ENCODE measurements at places on chromosomes 3 and 15.

GRCh38 chr3:51243924-51244323, 141.2 kb upstream of the MANF start:
- DNase-seq, result no peak

DNA sequence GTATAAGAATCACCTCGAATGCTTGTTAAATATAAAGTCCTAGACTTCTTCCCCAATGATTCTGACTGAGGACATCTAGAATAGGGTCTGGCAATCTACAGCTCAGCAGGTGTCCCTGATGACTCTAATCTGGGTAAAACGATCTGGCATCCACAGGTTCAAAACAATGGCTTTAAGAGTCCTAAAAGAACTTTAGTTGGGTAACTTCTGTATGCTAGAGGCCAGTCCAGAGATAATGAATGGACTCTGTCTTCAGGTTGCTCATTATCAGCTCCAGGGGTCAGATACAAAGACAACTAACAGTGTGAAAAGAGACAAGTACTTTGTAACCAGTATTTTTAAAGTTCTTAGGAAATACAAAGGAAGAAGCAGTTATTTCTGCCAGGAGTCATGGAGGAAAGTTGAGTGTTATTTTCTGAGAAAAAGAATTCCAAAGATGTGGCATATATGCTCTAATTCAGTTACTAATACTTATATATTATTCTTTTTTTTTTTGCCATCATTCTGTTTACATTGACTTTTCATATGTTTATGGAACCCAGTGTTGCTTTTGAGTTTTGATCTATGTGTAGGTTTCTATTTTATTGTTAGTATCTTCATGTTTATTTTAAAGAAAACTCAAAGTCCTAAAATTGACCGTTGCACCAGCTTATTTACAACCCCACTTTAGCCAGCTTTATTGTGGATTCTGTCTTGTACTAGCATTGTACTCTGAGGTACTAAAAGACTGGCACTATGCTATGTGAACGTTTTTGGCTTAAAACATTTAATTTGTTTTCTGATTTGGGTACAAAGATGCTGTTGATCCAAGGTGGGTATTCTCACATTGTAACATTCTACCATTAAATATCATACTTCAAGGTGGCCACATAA, 3.1 kb upstream of the GPR15 start:
- DNase-seq, result no peak

DNA sequence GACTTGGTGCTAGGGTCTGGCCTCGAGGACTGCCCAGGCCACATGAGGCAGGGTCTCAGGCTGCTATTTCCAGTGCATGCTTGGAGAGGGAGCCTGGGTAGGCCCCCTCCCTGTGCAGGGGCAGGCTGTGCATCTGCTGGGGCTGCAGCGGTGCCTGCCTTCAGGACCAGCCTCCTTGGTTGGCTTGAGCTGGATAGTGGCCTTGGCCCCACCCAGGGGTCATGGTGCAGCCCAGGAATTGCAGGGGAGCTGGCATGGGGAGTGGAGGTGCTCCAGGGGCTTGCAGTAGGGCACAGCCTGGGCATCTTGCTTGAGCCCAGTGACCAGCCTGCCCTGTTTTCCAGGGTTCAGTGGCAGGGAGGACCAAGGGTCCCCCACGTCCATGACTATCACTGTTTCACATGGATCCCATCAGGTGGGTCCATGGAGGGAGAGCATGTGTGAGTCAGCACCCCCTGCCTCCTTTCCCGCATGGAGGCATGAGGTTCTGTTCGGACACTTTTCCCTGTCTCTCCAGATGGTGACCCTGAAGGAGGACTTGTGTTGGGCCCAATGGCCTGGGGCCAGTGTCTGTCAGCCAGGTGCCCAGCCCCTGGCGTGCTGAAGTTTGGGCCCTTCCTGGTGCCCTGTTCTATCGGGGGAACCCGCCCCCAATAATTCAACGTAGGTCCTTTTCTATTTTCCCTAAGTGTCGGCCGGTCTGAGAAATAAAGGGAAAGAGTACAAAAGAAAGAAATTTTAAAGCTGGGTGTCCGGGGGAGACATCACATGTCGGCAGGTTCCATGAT, 218.6 kb downstream of the SNRPN start:
- no peak for DNase-seq

- DNase-seq, result no peak
Observed at GRCh38 chr3:75254685-75255084, 409.4 kb upstream of the FRG2C start.

Data from stimulated activated CD8-positive, alpha-beta memory T cell treated with anti-CD3 and anti-CD28 coated beads, Interleukin-7, amount 100 ng/mL, for 4 hours (primary cell).